Calu3 (cell line): ENCODE measurements at places on chromosomes 1 and 21.

- no peak for DNase-seq
Observed at GRCh38 chr1:226474041-226474440, 66.1 kb upstream of the PARP1 start.

DNA sequence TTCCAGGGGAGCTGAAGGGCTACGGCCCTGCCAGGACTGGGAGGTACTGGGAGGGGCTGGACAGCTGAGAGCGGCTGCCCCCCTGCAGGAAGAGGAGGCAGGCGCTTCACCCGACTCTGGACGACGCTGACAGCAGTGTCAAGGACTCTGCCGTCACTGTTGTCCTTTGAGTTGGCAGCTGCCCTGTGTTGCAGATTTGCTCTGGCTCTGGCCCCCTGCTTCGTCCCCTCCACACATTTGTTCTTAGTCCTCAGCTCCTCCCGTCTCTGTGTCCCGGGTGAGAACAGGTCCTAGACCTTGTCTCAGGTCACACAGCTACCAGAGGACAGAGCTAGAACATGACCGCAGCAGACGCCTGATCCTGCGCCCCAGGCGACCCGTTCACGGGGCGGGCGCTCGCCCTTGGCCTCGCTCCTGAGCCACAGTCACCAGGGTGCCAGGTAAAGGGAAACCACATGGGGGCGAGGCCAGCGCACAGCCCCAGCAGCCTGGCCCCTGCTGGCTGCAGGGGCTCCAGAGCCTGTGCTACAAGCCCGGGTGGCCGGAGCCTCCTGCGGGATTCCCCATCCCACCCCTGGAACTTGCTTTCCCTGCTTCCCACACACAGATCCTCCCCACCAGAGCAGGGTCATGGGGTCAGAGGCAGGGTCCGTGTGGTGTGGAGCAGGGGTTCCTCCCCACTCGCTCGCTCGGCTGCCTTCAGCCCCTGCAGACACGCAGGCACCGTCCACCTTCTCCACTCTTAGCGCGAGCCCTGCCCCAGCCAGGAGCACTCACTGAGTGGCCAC lies 10.7 kb upstream of the NPHP4 start:
- DNase-seq: no peak

GRCh38 chr1:184483101-184483683 lies 96.4 kb downstream of the C1orf21 start:
- DNase-seq: peak; percentile 62

DNA sequence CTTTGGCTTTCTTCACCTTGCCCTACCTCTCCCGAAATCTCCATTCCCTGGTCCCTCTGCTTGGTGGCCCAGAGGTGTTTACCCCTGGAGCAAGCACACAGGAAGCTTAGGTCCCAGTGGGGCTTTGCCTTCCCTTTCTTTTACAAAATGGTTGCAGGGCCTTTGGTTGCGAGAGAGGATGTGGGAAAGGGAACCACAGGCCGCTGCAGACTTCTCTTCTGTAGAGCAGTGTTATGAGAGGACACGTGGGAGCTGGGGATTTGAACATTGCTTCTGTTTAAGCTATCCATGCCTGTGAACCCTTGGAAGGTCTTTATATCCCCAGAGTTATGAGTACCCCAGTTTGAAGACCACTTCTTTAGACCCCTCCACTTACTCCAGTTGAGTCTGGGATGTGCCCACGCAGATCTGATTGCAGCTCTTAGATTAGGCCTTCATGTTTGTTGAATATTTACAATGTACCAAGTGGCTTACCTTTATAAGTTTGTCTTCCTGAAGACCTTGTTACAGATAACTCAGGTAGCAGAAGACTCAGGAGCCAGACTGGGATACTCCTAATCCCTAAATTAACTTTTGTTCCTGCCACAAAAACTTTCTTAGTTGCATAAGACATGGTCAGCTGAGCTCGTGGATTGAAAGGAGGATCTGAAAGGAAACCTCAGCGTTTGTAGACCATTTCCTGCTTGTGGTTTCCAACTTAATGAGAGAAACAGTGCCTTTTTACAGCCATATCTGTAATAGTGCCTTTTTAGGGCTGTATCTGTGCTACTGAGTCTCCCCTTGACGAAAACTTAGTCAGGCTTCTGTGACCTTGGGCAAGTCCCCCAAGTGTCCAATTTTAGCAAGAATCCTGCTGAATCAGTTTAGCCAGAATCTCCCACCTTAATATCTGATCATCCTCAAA lies 21.9 kb upstream of the IVNS1ABP start:
- DNase-seq: no peak

DNA sequence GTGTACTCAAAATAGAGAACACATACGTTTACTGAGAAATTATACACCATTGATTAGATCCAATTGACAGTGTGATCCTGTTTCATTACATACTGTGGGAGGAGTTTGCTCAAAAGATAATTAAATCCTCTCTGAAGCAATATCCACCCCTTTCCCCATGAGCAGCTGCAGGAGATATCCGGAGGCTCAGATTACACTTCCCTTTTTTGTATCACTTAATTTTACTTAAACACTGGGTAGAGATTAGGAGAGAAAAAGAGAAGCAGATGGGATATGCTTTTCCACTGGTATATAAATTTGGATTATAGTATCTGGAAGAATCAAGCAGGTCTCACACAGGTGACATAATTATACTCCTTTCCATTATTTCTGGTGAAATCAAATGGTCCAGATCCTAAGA lies 333.3 kb upstream of the ZRANB2 start:
- no peak for DNase-seq

GRCh38 chr21:38469642-38470041 lies 28.6 kb downstream of the ERG start:
- DNase-seq: no peak

DNA sequence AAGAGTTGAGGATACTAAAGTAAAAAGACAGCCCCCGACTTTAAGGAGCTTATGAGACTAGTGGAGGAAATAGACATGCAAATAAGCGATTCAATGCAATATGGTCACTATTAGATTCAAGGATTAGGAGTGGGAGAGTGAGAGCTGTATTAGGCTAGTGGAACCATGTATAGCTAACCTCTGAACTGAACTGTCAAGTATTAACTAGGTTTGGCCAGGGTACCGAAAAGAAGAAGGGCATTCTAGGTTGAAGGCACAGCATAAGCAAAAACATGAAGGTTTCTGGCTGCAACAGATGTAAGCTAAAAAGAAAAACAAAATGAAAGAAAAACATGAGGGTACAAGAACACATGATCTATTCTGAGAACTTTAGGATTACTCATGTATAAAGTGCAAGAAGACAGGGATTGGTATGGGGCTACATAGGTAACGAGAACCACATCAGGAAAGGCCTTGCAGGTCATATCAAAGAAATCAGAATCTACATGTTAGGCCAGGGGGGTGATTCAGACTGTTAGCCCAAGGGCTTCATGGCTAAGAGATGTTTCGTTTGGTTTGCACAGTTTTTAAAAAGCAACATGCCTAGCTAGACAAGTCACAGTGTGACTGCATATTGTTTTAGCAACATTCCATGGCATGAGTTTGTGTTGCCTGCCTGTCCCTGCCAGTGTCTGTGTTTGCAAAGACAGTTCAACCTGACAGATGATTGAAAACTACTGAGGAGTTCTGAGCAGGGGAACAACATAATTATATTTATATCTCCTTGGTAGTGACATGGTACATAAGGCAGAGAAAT lies 54.4 kb upstream of the HAO2 start:
- no peak for DNase-seq

GRCh38 chr1:240739754-240740153 lies 127.8 kb upstream of the GREM2 start:
- DNase-seq: no peak

DNA sequence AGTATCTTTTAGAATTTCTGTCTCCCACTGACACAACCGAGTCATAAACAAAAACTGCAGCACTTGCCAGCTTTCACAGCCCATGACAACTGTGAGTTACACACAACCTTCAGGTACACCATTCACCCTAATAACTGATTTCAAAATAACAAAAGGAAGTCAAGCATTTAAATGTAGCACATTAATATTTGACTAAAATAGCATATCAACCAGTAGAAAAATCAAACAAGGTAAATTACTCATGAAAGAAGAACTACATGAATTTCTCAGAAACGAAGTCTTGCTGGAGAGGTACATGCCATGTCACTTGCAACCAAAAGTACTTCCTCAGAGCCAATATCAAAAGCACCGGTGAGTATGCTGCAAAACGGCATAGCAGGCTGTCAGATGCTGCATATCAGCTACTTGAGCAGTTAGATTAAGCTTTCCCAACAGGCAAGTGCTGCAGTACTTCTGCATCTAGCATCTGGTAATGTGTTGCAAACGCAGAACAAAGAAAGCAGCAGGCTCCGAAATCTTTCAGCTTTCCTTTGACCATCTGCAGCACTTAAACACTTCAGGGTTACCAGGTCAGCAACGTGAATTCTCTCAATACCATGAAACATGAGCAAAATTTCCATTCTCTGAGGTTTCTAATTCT lies 223.2 kb downstream of the SMYD3 start:
- no peak for DNase-seq

GRCh38 chr1:194338241-194338948 lies 1152.0 kb upstream of the B3GALT2 start:
- DNase-seq: no peak

DNA sequence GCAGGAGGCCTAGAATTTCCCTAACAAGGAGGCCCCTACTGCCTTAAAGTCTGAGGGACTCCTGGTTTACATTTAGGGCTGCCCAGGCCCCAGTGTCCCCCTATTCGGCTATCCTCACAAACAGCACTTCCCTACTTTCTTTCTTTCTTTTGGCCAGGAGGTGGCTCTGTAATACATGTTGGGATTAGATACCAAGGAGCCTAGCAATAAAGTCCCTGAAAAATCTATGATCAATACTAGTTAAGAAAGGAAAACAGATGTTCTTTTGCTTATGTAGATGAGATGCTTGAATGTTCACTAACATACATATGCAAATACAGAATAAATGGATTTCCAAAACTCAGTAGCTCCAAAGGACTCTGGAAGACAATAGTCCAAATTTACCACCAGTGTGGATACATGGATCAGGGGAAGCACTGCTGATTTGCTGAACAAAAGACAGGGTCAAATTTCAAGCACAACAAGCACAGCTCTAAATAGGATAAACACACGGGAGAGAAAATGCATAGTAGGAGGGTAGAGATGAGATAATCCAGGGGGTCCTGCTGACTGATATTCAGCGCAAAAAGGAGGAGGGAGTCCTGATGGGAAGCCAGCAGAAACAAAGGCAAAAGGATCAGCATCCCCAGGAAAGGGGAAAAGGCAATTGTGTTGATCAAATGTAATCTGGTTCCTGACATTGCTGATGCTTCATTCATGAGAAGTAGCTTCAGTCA lies 240.0 kb downstream of the NUF2 start:
- DNase-seq: peak; percentile 8

DNA sequence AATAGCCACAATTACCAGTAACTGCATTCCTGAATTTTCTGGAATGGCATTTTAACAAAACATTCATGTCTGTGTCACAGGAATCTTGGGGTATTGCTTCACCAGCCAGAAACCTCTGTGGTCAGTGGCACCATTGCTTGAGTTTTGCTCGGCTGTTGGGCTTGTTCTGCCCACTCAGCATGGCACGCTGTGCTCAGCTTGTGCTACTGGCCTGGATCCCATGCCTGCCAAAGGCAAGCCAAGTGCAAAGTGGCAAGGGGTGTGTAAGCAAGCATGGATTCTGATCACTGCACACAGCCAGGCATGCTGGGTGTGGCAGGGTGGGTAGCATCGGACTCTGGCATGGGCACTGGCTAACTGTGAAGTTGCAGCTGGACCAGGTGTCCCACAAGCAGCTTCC lies 1150.9 kb downstream of the MRPL39 start:
- no peak for DNase-seq

- DNase-seq: no peak
Observed at GRCh38 chr21:33816174-33816573, 99.4 kb downstream of the ATP5PO start.
